Heart right ventricle (tissue), 16 donors: ENCODE measurements at places on chromosomes 16 and 17. TPM values are rescaled to one million over a fixed set of nuclear protein-coding genes. Genes with fewer than 3 reads are reported as not detected.
A peak's percentile ranks its signal among the peaks of the same experiment; 100 is the strongest.

The HS3ST6 gene
- total RNA-seq: not detected

The ATP2A3 gene
- 5.1 TPM for total RNA-seq

DNA sequence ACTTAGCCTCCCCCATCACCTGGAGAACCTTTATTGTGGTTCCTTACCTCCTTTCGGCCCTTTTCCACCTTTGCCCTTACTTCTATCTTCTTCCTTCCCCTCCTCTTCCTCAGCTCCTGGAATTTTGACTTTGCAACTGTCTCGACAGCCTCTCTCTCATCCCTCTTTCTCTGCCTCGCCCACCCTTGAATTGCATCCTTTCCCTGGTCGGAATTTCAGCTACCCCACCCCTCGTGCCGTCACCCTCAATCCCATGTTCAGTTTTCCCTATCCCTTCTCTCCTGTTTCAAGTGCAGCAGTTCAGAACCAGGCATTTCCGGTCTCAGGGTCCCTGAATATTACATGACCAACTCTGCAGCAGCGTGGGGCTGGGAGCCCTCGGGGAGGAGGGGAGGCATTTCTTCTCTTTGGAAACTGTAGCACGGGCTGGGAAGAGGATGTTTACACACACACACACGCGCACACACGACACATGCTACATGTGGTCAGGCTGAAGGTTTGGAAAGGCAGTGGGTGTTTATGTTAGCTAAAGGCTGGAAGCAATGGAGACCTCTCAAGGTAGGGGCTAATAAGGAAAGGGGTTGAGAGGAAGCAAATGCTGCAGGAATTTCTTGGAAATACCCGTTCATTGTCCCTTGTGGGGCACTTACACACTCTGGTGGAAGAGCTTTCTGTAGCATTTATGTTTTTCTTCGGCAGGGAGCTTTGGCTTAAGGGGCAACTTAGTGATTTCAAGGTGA is 971 bp downstream of the MINK1 start:
- no peak for DNase-seq
- no peaks in the 10 kb centered on the region for H3K27me3 ChIP-seq
- peak overlapping the region; percentile 99 for H3K4me3 ChIP-seq
- peaks cover 57% of the 10 kb centered on the region for H3K4me1 ChIP-seq
- peak overlapping the region; percentile 89 for H3K27ac ChIP-seq
- H3K36me3 ChIP-seq: no peaks in the 10 kb centered on the region

DNA sequence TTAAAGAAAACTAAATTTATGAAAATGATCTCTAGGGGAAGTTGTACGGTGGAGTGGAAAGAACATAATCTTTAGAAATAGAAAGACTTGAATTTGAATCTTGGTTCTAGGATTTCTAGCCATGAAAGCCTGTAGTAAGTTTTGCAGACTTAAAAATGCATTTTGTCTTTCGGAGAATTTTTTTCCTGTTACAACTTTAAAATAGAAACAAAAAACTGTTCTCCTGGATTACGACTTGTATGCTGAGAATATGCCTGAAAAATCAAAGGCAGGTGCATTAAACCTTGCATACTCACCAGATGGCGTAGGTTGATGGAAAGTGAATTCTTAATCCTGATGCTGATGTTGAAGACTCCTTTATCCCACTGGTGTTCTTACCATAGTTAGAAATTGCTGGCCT is 7.5 kb upstream of the MPHOSPH6 start:
- no peaks in the 10 kb centered on the region for H3K36me3 ChIP-seq
- DNase-seq: no peak
- H3K27ac ChIP-seq: no peak overlapping the region
- H3K4me3 ChIP-seq: no peak overlapping the region
- H3K4me1 ChIP-seq: no peaks in the 10 kb centered on the region

GRCh38 chr16:81601008-81601428 is 156.4 kb downstream of the CMIP start:
- no peaks in the 10 kb centered on the region for H3K27me3 ChIP-seq
- no peak overlapping the region for H3K4me3 ChIP-seq
- H3K27ac ChIP-seq: no peak overlapping the region
- no peak for DNase-seq
- no peaks in the 10 kb centered on the region for H3K36me3 ChIP-seq

DNA sequence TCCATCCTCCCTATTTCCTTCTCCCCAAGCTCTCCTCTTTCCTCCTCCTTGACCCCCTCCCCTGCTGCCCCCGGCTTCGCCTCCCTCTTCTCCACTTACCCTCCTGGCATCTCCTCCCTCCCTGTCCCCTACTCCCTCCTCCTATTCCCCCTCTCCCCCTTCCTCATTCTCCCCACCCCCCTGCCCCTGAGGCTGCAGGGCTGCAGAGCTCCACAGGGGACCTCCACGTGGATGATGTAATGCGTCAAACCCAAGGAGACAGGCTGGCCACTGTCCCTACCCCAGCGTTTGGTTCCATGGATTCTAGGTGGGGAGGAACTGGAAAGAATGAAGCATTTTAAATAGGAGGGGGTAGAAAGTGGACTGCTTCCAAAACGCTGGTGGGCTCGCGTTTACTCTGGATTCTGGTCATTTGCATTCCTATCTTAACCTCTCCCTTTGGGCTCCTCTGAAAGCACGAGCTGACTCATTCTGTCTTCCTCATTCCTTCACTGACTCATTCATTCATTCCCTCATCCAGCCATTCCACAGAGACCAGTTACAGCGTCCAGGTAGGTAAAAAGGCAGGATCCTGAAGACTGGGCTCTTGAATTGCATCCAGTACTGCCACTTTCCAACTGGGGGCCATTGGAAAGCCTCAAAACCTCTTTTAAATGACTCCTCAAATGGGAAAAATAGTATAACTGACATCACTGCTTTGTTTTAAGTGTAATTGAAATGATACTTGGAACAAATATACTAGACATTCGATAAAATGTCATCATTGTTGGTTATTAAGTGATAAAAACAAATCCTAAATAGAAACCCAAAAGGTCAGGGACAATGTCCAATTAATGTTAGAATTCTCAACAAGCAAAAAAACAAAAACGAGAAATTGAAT is 943 bp upstream of the COTL1 start:
- H3K27me3 ChIP-seq: no peaks in the 10 kb centered on the region
- peaks cover 20% of the 10 kb centered on the region for H3K4me1 ChIP-seq
- H3K36me3 ChIP-seq: no peaks in the 10 kb centered on the region
- H3K4me3 ChIP-seq: no peak overlapping the region
- DNase-seq: no peak
